ENCODE measurements at places on chromosomes 12 and 14. TPM values are rescaled to one million over a fixed set of nuclear protein-coding genes. Genes with fewer than 3 reads are reported as not detected.

Gene CTDSP2
- total RNA-seq = 190 TPM

Gene PLEKHD1
- 4.3 TPM for total RNA-seq

Gene CD9
- 367 TPM for total RNA-seq

Gene KRT6B
- total RNA-seq = not detected

Gene CRIP2
- total RNA-seq = 139 TPM

DNA sequence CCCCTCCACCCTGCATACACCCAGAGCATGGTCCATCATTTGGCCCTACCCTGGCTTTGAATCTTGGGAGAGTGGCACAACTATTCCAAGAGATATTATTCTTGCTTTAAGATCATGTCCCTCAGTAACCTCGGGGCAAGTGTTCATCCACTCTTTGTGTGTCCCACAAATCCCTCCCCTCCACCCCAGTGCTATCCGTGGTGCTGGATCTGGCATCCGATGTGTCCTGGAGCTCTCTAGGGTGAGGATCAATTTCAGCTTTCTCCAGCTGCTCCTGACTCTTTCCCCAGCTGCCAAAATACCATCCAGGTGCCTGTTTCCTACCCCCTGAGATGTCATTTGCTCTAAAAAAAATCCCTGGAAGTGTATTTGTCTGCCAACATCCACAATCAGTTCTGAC, 64.8 kb upstream of the CMKLR1 start:
- H3K36me3 ChIP-seq = no peaks in the 10 kb centered on the region
- no peak for DNase-seq
- H3K4me3 ChIP-seq = no peak overlapping the region
- H3K27ac ChIP-seq = no peak overlapping the region

DNA sequence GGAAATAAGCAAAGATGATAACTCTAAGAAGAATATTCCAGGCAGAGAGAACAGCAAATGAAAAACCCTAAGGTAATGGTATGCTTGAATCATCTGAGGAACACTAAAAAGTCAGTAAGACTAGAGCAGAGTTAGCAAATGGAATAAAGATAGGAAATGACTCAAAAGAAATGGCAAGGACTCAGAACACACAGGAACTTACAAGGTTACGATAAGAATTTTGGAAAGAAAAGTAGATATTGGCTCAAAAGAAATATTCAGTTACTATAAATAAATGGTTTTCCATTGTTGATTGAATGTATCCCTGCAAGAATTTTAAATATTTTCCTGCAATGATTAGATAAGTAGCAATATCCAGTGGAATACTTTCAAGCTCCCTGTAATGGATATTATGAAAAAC, 705.8 kb downstream of the C12orf50 start:
- H3K4me1 ChIP-seq = no peaks in the 10 kb centered on the region
- no peak for DNase-seq
- H3K27ac ChIP-seq = no peak overlapping the region
- H3K36me3 ChIP-seq = no peaks in the 10 kb centered on the region
- no peaks in the 10 kb centered on the region for H3K27me3 ChIP-seq

- no peak overlapping the region for H3K27ac ChIP-seq
- no peaks in the 10 kb centered on the region for H3K36me3 ChIP-seq
- no peaks in the 10 kb centered on the region for H3K27me3 ChIP-seq
- no peaks in the 10 kb centered on the region for H3K4me1 ChIP-seq
- no peak overlapping the region for H3K4me3 ChIP-seq
These were observed 140.6 kb downstream of the EGLN3 start for GRCh38 chr14:33810308-33810707.

GRCh38 chr12:56236091-56236490, 6.2 kb downstream of the SLC39A5 start:
- no peaks in the 10 kb centered on the region for H3K27me3 ChIP-seq
- peaks cover 4% of the 10 kb centered on the region for H3K36me3 ChIP-seq
- H3K4me1 ChIP-seq = no peaks in the 10 kb centered on the region

GRCh38 chr12:88058719-88059077, 29.5 kb upstream of the C12orf50 start:
- H3K4me3 ChIP-seq = no peak overlapping the region
- no peaks in the 10 kb centered on the region for H3K4me1 ChIP-seq
- peaks cover 3% of the 10 kb centered on the region for H3K36me3 ChIP-seq
- DNase-seq = no peak

- no peak overlapping the region for H3K27ac ChIP-seq
- H3K36me3 ChIP-seq = no peaks in the 10 kb centered on the region
- H3K27me3 ChIP-seq = no peaks in the 10 kb centered on the region
- no peak overlapping the region for H3K4me3 ChIP-seq
These were observed 18.2 kb upstream of the IFT81 start for GRCh38 chr12:110105986-110106385.

Gene VRTN
- not detected for total RNA-seq

- no peak overlapping the region for H3K4me3 ChIP-seq
- peaks cover 17% of the 10 kb centered on the region for H3K36me3 ChIP-seq
- H3K27ac ChIP-seq = no peak overlapping the region
- H3K27me3 ChIP-seq = no peaks in the 10 kb centered on the region
- no peak for DNase-seq
These were observed 69.9 kb downstream of the MON2 start for GRCh38 chr12:62536546-62536945.

DNA sequence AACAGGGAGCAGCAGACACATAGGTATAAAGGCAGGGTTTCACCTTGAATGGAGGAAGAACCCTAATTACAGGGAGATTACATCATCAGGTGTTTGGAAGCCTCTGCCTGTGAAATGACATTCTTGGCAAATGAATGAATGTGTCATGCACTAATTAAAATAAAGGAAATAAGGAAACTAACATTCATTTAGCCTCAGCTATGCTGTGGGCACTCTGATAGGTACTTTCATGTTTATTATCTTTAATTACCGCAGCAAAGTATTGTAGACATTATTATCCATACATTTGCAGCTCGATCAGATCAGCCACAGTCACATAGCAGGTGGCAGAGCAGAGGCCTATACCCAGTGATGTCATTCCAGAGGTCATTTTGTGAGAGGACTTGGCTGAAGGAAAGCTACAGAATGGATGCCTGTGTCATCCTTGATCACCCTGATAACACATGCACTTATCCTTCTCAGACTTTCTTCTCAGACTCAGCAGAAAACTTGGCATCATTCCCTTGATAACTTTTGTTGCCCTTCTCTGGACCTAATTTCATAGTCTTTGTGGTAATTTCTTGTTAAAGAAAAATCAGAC, 18.4 kb downstream of the ZNF664 start:
- peak overlapping the region; percentile 57 for H3K27ac ChIP-seq
- H3K4me1 ChIP-seq = peaks cover 33% of the 10 kb centered on the region
- DNase-seq = no peak

Gene FKBP3
- total RNA-seq = 38.7 TPM

GRCh38 chr14:35367056-35367372, 37.5 kb downstream of the NFKBIA start:
- peak overlapping the region; percentile 85 for H3K27ac ChIP-seq
- H3K36me3 ChIP-seq = no peaks in the 10 kb centered on the region

DNA sequence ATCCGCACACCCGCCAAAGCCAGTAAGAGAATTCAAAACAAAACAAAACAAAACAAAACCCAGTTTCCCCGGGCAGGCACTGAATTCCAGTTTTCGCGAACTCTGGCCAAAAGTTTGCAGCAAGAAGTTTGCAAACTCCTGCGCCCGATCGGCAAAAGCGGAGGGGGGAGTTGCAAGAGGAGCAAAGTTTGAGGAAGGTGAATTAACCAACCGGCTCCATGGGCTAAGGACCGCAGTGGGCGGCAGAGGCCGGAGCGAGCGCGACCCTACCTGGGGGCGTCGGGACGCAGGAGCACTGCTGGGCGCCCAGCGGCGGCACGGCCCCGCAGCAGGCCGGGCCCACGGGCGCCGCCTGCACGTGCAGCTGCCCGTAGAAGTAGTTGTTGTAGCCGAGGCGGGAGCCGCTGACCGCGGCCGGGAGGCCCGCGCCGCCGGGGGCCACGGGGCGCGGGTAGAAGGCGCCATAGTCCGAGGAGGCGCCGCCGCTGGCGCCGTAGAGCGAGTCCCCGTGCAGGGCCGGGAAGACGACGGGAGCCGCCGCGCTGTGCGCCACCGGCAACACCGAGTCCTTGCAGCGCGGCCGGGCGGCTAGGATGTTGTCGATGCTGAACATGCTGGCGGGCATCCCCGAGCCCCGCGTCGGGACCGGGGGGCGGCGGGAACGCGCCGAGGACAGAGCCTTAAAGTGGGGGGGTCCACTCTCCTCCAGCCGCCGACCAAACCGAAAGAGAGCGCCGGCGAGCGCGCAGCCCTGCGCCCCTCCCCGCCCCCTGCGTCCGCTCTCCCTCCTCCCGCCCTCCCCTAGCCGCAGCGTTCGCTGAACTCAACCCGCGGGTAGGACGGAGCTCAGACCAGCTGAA, at the start of gene GSC:
Gene GSC (minus strand): TSS at position 723 of the 860 bp plus-strand sequence. CDS start 98 bp downstream, at position 625.
- H3K27me3 ChIP-seq = peaks cover 37% of the 10 kb centered on the region
- peak within 1 kb of the TSS; percentile 4 for H3K27ac ChIP-seq

DNA sequence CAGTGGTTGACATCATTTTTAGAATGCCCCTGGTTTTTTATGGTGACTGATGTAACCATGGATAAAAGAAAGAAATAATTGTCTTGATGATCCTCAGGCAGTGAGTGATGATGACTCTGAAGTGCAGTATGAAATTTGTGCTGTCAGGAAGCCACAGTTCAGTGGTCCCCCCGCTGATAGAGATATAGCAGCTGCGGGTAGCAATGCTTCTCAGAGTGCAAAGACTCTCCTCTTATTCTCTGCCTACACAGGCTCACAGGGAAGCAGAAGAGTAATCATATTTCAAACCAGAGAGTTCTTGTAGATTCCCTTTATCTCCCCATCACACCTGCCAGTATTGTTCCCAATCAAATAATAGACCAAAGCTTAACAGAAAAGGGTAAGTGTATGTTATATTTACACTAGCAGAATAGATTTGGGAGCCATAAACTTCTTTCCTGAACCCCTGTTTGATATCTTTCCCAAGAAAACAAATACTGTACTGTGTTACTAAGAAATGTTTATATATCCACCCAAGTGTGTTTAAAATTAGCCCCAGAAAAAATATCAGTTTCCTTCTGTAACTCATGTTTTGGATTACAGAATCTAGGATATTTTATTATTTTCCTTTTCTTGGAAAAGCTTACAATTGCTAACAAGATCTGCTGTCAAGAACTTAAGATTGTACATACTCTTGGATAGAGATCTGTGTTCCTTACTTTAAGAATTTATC, 1817.4 kb upstream of the FLRT2 start:
- H3K4me1 ChIP-seq = no peaks in the 10 kb centered on the region
- DNase-seq = no peak
- no peak overlapping the region for H3K27ac ChIP-seq
- H3K4me3 ChIP-seq = no peak overlapping the region
- H3K36me3 ChIP-seq = no peaks in the 10 kb centered on the region
- H3K27me3 ChIP-seq = no peaks in the 10 kb centered on the region

DNA sequence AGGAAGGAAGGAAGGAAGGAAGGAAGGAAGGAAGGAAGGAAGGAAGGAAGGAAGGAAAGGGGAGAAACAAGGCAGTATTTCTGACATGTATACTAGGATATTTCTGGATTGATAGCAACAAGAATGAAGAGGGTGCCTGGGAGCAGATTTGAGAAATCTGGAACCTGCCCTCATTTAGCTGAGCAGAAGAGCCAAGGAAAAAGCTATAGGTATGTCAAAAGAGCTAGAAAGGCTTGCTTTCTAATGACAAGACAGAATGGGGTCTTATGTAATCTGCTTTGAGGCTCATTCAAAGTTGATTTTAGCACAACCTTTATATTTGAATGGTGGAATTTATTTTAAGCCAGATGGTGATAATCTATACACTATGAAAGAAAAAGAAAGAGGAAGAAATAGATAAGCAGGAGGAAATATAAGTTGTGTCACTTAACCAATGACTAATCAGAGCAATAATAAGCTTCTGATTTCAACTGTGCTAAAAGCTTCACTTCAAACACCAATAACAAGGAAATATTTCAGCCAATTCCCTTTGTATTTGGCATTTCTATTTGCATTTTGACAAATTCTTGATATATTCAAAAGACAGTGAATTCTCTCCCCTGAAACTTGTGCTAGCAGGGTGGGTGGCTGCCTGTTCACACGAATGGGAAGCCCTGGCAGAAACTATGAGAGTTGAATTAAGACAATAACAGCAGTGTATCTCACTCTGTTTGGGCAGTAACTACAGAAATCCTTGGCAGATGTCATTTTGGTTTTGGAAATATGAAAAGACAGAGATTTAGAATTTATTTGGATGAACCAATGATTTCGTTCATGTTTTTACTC, 76.3 kb upstream of the FLRT2 start:
- H3K36me3 ChIP-seq = no peaks in the 10 kb centered on the region
- H3K27ac ChIP-seq = no peak overlapping the region
- no peak for DNase-seq

Gene DLGAP5
- total RNA-seq = 0.22 TPM

Gene B4GALNT1
- 2.7 TPM for total RNA-seq

DNA sequence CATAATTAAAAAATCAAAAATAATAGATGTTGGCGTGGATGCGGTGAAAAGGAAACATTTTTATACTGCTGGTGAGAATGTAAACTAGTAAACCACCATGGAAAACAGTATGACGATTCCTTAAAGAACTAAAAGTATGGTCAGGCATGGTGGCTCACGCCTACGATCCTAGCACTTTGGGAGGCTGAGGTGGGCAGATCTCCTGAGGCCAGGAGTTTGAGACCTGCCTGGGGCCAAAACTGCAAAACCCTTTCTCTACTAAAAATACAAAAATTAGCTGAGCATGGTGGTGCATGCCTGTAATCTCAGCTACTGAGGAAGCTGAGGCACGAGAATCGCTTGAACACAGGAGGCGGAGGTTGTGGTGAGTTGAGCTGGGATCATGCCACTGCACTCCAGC, 195.7 kb upstream of the BMP4 start:
- H3K4me3 ChIP-seq = no peak overlapping the region
- no peaks in the 10 kb centered on the region for H3K4me1 ChIP-seq
- H3K36me3 ChIP-seq = no peaks in the 10 kb centered on the region

GRCh38 chr14:36768638-36769337, 107.1 kb downstream of the PAX9 start:
- H3K4me1 ChIP-seq = no peaks in the 10 kb centered on the region
- H3K27ac ChIP-seq = no peak overlapping the region
- no peak for DNase-seq
- no peak overlapping the region for H3K4me3 ChIP-seq
- H3K27me3 ChIP-seq = no peaks in the 10 kb centered on the region

DNA sequence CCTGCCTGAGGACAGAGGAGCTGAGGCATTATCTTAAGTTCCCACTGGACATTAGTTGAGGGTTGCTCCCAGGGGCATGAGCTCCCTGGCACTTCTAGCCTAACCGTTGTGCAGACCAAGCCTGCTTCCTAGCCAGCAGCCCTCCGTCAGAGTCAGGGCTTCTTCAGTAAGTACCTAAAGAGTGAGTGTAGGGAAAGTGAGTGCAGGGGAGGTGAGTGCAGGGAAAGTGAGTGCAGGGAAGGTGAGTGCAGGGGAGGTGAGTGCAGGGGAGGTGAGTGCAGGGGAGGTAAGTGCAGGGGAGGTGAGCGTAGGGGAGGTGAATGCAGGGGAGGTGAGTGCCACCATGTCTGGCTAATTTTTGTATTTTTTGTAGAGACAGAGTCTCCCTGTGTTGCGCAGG, 190.5 kb downstream of the ESRRB start:
- no peaks in the 10 kb centered on the region for H3K4me1 ChIP-seq
- no peak overlapping the region for H3K4me3 ChIP-seq
- H3K27me3 ChIP-seq = no peaks in the 10 kb centered on the region

Gene ITPR2
- 24.4 TPM for total RNA-seq

GRCh38 chr12:6056406-6057240, 67.8 kb downstream of the VWF start:
- H3K4me1 ChIP-seq = peaks cover 15% of the 10 kb centered on the region
- peak; percentile 25 for DNase-seq
- no peak overlapping the region for H3K27ac ChIP-seq
- no peaks in the 10 kb centered on the region for H3K27me3 ChIP-seq
- H3K36me3 ChIP-seq = no peaks in the 10 kb centered on the region
- no peak overlapping the region for H3K4me3 ChIP-seq
